ENCODE measurements at places on chromosomes 1 and 21.

- no peak for DNase-seq
Measured at GRCh38 chr1:113787663-113788062, 24.6 kb downstream of the RSBN1 start.

DNA sequence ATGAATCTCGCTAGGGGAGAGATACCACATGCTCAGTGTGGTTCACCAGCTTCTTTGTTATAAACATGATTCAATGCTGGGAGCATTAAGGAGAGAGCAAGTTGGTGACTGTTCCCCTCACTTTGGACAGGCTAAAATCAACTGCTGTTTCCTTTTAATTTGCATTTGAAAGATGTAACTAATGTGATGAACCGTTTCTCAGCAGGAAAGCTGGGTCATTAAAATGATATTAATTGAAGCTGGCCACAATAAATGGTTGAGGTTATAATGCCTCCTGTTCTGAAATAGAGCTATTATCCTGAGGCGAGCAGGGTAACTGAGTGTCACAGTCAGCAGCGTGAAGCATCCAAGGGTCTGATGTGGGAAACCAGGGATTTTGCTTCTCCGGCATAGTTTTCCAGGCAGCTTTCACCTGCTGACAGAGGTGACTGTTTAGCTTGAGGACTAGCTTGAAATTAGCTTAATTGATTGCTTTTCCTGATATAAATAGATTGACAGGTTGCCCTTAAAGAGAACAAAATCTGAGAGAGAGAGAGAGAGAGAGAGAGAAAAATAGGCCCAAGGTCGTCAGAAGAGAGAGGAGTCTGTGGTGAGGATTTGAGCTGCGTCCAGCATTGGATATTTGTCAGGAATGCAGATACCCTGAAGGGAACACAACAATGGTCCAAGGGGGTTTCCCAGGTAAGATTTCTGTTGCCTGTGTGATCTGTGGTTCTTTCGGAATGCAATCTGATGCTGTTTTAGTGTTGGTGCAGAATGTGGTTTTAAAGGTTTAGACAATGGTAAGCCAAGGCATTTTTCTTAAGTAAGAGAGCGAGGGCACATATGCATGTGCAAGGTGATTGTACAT, 209.7 kb downstream of the PATJ start:
- peak; percentile 60 for DNase-seq

- peak; percentile 65 for DNase-seq
Measured at GRCh38 chr1:59123081-59123681, 173.7 kb upstream of the FGGY start.

GRCh38 chr1:76005765-76006164, 68.8 kb upstream of the ST6GALNAC3 start:
- no peak for DNase-seq

DNA sequence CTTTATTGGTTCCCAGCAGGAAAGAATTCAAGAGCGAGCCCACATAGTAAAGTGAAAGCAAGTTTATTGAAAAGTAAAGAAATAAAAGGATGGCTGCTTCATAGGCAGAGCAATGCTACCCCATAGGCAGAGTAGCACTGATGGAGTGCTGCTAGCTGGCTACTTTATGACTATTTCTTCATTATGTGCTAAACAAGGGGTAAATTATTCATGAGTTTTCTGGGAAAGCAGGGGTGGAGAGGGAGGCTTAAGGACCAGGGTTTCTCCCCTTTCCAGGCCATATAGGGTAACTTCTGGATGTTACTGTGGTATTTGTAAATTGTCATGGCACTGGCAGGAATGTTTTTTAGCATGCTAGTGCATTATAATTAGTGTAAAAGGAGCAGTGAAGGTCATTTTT, 1271.4 kb downstream of the KCNT2 start:
- DNase-seq = no peak

GRCh38 chr1:228405979-228406228, 731 bp downstream of the TRIM11 start:
- no peak for DNase-seq

DNA sequence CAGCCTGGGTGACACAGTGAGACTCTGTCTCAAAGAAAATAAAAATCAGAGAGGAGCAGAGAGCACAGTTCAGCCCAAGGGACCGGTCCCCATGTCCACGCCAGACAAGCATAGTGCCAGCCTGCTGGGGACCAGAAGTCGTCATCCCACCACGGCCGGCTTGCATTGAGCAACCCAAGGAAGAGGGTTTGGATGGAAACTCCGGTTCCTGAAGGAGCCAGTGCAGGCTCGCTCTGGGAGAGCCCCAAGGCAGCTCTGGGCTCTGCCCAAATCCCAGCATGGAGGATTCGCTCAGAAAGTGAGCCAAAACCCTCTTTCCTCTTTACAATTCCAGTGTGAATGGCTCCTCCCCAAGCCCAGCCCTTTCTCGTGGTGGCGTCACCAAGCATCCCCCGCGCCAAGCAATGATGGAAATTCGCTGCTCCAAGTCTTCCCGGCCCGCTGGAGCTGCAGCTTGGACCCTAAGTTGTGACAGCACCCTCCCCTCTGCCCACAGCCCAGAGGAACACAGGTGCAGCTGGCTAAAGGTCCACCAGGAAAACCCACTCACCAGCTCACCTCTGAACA, 64.1 kb upstream of the SLC25A33 start:
- no peak for DNase-seq

- no peak for DNase-seq
Measured at GRCh38 chr21:23014021-23014420, 2015.8 kb downstream of the NCAM2 start.

DNA sequence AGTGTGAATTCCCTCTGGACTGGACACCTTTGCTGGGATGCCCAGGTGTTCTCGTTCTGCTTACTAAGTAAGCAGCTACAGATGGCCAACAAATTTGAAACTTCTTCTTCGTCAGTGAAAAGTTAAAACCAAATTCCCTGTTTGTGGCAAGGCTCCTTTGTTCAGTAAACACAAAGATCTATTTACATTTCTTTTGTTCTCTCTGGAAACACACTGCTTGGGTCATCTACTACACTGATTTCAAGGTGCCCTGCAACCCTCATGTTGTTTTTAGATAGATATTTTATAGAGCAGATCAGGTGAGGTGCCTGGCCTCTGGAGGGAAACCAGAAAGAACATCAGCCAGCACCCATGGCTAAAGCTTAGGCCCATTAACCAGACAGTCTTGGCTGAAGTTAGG, 157.2 kb upstream of the UBE2U start:
- DNase-seq = no peak

DNA sequence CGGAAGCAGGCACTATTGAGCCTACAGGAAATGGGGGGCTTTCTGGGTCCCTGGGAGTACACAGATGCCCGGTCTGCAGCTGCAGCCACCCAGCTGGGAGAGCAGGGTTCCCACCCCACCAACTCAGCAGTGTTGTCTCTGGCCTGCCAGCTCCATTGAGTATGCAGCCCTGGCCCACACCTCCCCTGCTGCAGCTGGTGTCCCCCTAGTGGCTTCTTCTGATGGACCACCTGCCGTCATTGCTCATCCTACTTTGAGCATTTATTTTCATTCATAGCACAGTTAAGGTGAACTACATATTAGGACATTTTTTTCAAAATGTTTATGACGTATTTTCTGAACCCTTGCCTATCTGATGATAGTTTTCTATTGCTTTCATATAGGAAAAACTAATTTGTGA, 189.8 kb upstream of the LYPLAL1 start:
- no peak for DNase-seq

- no peak for DNase-seq
Measured at GRCh38 chr1:153670257-153670858, 435 bp downstream of the ILF2 start.

DNA sequence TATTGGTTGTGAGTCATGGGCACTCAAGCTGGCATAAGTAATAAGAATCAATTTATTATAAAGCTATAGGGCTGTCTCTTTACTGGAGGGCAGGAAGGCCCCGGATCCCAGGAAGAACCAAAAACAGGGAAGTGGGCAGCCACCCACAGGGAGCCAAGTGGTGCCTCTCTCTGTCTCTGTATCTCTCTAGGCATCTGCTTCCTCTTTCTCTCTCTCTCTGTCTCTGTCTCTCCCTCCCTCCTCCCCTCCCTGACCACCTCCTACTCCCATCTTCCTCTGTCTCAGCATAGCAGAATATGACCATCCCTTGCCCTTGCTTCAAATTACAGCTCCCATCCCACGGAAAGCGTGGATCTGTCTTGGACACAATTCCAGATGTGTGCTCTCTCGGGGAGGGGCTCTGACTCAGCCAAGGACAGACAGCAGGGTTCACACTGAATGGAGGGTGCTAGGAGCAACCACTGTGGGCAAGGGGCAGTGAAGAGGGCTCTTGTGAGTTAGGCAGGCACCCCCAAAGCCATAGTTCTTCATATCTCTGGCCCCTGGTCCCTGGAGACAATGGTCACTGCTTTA, 80.4 kb upstream of the LPGAT1 start:
- DNase-seq = no peak

- peak; percentile 71 for DNase-seq
Measured at GRCh38 chr1:233111731-233112130, 161.3 kb downstream of the NTPCR start.

Data from RCC 7860 (cell line).